ENCODE measurements at places on chromosomes 11 and 22. TPM values are rescaled to one million over a fixed set of nuclear protein-coding genes. Genes with fewer than 3 reads are reported as not detected.

- no peak for DNase-seq
Observed at GRCh38 chr11:122642472-122642922, 13.0 kb upstream of the UBASH3B start.

- no peak for DNase-seq
Observed at GRCh38 chr11:117808784-117809183, 11.8 kb upstream of the DSCAML1 start.

DNA sequence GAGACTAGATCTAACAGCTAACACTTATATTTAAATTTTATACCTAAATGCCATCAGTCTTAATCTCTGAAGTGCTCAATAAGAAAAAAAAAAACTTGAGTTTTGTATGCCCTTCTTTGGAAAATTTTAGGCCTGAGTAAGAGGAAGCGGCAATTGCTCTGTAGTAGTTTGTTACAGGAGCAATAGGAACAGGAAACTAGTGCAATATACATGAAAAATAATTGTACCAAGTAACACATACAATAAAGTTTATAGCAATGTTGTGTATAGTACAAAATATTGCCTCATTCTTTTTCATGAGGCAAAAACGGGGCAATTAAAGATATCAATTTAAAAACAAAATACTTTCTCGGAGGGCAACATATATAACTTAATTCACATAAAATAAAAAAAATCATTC is 19.7 kb downstream of the OR5AK2 start:
- DNase-seq, result no peak

SLC25A45 gene
- total RNA-seq, result 6.8 TPM

- DNase-seq, result no peak
Observed at GRCh38 chr22:49255741-49256318, 571.8 kb downstream of the BRD1 start.

GPHA2 gene
- total RNA-seq, result not detected

DNA sequence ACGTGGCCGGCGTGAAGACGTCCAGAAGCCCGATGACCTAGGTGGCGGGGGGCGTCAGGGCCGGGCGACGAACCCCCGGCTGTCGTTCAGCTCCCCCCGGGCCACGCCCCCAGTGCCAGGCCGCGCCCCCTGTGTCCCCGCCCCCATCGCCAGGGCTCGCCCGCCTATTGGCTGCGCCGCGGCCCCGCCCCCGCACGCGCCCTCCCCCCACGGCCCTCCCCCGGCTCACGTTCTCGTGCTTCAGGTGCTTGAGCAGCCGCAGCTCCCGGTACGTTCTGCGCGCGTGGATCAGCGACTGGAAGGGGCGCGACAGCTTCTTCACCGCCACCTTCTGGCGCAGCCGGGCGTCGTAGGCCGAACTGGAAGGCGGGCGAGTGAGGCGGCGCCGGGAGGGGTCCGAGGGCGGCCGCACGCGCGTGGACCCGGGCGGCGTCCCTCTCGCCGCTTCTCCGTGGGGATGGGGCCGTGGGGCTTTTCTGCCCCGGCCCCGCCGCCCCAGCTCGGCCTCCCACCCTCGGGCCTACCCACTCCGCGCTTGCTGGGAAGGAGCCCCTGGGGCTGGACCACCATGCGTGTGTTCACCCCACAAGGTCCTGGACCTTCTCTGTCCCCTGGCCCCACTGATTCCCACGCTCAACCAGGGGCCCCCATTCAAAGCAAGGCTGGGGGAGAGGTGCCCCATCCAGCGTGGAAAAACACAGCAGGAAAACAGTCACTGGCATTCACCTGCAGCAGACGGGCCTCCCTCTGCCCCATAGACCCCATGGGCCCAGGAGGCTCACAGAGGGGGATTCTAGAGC is 2.4 kb downstream of the MAPK11 start:
- no peak for DNase-seq

DNA sequence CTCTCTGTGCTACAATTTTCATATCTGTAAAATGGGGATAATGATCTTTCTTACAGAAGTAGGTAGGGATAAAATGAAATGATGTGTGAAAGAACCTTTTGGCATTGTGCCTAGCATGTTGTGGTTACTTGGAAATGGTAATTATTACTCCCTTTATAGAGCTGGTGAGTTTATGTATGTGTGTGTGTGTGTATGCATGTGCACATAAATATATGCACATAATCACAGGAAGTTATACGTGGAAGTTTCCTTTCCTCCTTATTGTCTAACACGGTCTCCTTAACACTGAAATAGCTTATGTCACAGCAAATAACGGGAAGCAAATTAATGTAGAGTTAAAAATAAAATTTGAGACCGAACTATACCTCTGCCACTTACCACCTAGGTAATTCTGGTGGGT is 163.7 kb upstream of the ZBED5 start:
- no peak for DNase-seq

TIGD3 gene
- total RNA-seq, result 2.0 TPM

DNA sequence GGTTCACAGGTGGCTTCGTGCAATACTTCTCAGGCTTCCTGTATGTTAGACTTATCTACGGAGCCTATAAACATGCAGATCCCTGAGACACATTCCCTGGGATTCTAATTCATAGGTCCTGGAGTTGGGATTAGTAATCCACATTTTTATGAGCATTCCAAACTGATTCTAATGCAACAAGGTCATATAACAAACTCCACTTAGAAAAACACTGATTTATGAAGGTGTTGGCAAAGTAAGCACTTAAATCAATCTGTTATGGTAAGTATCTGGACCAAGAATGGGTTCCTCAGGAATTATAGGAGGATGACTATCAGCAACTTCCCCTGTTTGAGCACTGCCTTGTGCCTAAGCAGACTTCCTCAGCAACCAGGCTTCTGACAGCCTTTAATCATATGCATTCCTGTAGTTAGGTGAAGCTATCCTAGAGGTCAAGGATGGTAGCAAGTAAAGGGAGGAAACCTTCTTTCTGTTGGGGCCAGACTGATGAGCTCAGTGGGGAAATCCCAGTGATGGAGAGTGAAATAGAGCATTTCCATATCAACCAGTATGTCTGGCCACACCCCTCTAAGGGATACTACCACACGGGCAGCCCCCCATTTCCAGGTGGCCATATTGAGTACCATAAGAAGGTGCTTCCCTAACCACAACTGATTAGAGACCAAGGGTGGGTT is 89.6 kb downstream of the RASSF10 start:
- no peak for DNase-seq

- DNase-seq, result no peak
Observed at GRCh38 chr22:32211011-32211410, 6.1 kb upstream of the RFPL2 start.

DNA sequence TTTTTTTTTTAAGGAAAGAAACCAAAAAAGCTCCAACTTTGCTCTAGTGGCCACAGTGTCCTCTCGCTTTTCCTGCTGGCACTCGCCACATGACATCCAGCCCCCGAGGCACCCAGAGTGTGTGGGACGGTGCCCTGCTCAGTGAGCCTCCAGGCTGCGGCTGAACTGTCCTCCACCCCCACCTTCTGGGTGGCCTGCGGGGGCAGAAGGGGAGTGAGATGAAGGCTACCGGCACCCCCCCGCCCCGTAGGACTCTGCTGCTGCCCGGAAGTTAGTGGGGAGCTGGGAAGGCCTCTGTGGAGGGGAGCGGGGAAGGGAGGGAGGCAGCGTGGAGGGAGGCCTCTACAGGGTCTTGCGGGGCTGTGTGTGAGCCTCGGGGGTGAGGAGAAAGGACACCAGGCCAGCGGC is 264.4 kb downstream of the CTTN start:
- no peak for DNase-seq

TSSK2 gene
- not detected for total RNA-seq

- DNase-seq, result no peak
Observed at GRCh38 chr11:16959602-16960001, 54.6 kb downstream of the PLEKHA7 start.

- no peak for DNase-seq
Observed at GRCh38 chr11:93193731-93194130, 4.1 kb downstream of the SLC36A4 start.

Measured in omental fat pad (tissue), 4 donors.